ENCODE measurements at places on chromosomes 4 and X.

- H3K36me3 ChIP-seq = no peaks in the 10 kb centered on the region
- no peaks in the 10 kb centered on the region for H3K4me1 ChIP-seq
- no peak overlapping the region for H3K27ac ChIP-seq
- H3K4me3 ChIP-seq = no peak overlapping the region
- no peaks in the 10 kb centered on the region for H3K27me3 ChIP-seq
Observed at GRCh38 chr4:119933606-119934005, 133.0 kb downstream of the MAD2L1 start.

DNA sequence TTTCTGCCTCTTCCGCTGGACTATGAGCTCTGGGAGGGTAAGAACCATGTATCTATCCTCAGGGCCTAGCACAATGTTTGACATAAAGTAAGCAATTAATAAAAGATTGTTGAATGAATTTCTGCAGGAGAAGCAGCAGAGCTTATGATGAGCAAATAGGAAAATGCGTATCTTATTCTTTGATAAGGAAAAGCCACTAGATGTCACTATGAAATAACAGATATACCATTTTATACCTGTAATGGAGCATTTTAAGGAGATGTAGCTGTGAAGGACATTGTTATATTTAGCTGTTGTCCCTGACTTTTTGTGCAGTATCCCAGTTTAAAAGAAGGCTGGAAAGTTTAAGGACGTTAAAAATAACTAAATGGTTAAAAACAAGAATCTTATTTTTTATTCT, 147.2 kb upstream of the MBNL3 start:
- DNase-seq = no peak
- H3K4me1 ChIP-seq = no peaks in the 10 kb centered on the region
- peaks cover 2% of the 10 kb centered on the region for H3K27me3 ChIP-seq
- H3K27ac ChIP-seq = no peak overlapping the region
- H3K36me3 ChIP-seq = no peaks in the 10 kb centered on the region
- no peak overlapping the region for H3K4me3 ChIP-seq

GRCh38 chrX:151973851-151974335, 583 bp downstream of the GABRE start:
- no peak for DNase-seq
- no peaks in the 10 kb centered on the region for H3K36me3 ChIP-seq
- no peak overlapping the region for H3K4me3 ChIP-seq

- no peak overlapping the region for H3K27ac ChIP-seq
- H3K27me3 ChIP-seq = no peaks in the 10 kb centered on the region
- H3K36me3 ChIP-seq = no peaks in the 10 kb centered on the region
- no peak overlapping the region for H3K4me3 ChIP-seq
- no peak for DNase-seq
Observed at GRCh38 chr4:86717651-86718050, 123.5 kb downstream of the PTPN13 start.
